Heart left ventricle (tissue), 16 donors: ENCODE measurements at places on chromosomes 6 and 20.
A peak's percentile ranks its signal among the peaks of the same experiment; 100 is the strongest.

GRCh38 chr6:17305219-17306001 is 24.2 kb downstream of the RBM24 start:
- DNase-seq: no peak

DNA sequence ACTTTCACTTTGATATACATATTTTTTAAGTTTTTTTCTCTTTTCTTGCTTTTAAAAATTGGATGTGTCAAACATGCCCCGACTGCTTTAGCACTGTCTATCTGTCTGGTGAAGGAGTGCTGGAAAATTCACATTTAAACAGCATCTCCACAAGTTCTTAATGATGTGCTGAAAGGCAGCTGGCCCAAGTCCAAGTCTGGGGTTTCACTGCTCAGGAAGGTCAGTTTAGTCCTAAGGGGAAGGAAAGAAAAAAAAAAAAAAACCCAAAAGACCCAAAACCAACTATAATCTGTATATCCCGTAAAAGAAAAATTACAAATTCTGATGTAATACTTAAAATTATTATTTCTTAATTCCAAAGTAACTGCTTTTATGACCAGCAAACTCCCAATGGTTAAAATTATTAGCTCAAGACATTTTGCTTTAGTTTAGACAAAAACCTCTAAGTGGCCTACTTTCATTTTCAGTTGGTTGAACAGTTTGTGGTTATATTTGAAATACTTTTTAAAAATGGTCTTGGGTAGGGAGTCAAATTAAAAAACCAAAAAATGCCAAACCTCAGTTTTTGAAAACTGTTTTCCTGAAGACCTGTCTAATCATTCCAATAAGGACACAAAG is 79.5 kb upstream of the PREP start:
- peak; percentile 71 for DNase-seq

DNA sequence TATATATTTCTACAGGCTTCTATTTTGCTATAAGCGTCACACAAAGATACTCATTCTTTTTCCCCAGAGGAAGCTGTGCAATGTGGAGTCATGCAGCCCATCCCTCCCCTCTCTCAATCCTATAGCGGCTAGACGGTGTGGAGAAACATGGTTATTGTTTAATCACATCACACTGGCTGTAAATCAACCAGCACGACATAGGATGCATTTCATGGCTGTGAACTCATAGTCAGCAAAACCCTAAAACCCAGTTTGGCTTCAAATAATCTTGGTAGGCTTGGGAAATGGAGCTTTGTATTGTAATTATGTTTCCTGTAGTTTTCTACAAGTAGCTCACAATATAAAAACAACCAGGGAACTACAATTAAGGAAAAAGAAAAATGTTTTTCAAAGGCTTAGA is 16.8 kb downstream of the FOXC1 start:
- DNase-seq: no peak

GRCh38 chr6:147625946-147626345 is 117.5 kb downstream of the SAMD5 start:
- no peak for DNase-seq
